ENCODE measurements at places on chromosomes 5 and 9.

DNA sequence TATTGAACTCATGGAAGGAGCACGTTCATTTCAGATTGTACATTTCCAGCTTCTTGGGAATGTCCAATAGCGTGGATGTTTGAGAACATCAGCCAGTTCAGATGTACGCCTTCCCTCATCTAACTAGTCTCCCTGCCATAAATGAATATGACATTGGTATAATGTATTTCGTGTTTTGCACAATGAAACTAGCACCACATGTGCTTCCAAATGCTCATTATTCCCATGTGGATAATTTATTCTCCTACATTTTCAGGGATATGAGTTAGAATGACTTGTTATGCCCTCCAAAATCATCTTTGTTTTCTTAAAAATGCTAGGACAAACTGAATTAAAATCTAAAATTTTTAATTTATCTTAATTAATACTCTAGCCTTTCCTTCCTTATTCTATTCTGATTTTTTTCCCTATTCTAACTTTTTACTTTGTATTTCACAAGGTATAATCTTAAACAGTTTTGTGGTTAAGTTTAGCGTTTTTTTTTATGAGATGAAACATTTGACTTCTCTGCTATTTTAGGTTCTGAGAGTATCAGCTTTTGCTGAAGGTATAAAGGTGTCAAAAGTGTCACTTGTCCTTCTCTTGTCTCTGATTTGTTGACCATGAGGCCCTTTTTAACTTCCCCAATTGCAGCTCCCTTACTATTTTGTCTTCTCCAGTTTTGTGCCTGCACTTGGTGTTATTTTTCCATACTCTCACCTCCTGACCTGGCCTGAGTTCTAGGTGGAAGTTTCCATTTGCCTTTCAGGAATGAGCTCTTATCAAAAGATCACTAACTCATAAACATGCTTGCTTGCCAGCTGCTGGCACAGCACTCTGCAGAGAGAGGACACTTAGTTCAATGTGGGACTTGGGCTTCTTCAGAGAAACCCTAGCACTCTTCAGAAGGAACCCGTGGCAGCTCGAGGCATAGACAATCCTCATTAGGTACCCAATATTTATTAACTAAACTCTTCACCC, 106.8 kb downstream of the FRMD3 start:
- no peak for DNase-seq

DNA sequence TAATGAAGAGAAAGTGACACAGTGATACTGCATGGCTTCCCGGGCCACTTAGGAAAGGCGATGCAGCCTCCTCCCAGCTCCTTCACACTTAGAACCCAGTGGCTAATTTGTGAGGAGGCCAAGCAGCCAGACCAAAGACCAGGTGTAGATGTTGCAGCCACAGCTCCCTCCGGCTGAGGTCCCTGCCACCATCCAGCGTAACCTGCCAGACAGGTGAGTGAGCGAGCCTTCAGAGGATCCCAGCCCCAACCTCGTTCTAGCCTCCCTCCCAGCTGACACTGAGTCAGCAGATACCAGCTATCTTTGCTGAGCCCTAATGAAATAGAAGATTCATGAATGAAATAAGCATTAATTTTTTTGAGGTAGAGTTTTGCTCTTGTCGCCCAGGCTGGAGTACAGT, 59.7 kb downstream of the COL23A1 start:
- no peak for DNase-seq

GRCh38 chr5:128453121-128453520, 84.9 kb downstream of the FBN2 start:
- no peak for DNase-seq

DNA sequence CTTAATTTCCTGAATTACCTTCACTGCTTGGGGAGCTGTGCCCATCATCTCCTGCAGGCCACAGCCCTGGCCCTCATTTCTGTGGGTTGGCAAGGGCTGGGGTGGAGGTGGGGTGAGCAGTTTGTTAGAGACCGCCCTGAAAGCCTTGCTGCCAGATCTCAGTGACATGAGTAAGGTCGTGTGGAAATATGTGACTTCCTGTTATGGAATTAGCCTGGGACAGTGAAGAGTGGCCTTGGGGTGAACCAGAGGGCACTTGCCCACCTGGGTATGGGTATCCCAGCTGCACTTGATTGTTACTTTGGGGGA, 2.5 kb upstream of the HNRNPAB start:
- no peak for DNase-seq

- peak; percentile 62 for DNase-seq
Measured at GRCh38 chr9:96020792-96021550, 145.5 kb downstream of the ERCC6L2 start.

DNA sequence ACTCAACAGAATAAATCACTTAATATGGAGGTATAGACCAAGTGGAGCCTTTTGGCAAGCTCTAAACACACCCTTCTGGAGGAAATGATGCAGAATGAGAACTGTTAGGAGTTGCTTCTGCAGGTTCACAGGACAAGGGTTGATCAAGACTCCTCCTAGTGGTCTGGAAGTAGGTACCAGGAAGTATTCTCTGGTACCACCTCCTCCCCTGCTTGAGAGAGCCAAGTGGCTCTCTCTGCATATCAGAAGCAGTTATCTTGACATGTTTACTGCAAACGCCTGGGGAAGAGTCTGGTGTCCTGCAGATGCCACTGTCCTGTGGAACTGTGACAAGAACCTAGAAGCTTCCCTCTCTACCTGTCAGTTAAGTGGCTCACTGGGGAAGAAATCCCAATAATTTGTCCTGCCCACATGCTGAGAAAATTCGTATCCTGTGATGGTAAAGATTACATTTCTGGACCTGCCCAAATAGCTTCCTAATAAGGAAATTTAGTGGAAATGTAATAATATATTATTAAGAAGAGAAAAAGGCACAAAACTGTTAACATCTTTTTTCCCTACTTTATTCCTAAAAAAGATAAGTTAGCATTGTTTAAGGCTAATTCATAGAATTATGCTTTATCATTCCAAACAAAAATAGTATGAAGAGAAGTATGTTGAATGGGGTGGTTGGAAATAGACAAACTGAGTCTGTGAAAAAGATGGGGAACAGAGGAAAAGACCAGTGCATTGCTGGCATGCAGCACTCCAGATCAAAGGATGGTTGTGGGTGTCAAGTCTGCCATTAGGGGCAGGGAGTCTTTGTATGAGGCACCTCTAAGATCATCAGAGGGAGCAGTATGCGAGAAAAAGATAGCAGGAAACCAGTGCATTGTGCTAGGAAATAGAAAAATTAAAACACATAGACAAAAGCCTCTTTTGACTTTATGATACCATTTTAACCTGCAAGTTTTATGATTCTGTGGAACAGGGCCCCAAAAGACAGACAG, 118.8 kb downstream of the CDC42SE2 start:
- DNase-seq: peak; percentile 29

DNA sequence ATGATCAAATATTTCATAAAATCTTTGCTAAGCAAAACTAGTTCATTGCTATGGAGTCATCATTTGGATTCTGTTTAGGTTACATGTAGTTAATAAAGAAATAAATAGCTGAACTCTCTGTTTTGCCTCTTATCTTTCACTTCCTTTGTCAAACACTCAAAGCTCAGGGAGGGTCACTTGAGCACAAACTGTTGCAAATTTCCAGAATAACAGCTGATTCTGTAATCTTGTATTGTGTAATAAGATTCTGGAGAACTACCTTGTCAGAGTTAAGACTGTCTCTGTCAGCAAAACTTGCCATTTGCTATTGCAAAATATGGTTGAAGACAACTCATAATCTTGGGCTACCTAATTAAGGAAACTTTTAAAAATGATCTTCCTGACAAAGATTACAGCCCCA, 182.0 kb upstream of the MOCS2 start:
- no peak for DNase-seq

DNA sequence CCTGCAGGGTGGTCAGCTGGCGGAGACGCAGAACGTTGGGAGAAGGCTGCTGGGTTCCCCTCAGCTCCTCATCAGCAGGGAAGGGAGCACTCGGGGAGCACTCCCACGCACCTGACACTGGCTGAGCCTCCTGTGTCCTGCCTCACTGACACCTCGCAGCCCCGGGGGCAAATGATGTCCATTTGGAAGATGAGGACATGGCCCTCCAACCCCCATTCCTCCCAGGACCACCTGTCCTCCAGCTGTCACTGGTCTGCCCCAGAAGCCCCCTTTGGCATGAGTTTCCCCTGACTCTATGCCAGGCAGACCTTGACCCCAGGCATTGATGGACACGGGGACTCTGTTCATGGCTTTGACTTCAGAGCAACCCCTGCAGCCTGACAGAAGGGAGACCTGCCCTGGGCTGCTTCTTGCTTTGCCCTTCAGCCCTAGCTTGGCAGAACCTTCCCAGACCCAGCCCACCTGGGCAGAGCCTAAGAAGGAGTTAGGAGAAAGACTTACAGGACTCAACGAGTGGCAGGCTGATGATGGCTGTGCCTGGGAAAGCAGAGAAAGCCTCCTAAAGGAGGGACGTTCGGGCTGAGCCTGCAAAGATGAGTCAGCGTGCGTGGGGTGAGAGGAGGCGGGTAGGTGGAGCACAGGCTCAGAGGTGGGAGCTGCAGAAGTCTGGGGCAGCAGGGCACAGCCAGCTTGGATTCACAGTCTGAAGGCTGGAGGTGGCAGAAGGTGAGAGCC, 90.6 kb downstream of the LMX1B start:
- DNase-seq: peak; percentile 79

DNA sequence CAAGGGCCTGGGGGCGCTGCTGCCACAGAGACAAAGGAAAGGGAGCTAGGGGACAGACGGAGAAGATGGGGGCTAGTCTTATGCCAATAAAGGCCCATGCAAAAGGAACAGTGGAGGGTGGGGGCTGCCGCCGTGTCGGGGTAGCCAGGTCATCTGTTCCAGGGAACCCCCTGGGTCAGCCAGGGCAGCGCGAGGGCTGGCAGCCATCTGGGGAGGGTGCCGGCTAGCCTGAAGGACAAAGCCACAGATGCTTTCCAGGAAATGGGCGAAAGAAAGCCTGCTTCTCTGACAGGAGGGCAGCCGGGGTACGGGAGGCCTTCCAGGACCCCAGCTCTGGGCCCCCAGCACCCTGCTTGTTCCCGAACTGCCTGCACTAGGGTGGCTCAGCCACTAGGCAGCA, 1.6 kb upstream of the CARD9 start:
- no peak for DNase-seq

DNA sequence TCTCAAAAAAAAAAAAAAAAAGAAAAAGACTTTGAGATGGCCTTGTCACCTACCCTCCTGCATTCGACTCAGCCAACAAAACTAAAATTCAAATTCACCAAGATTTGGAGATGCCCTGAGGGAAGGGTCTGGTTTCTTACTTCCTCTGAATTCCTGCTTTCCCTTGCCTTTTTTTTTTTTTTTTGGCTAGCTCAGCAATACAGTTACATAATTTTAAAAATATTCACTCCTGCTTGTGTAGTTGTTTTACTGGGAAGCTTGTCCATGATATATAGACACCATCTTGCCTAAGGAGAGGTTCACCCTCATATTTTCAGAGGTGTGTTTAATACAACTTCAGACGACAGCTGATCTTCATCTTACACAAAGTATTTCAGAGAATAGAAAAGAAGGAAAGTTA, 21.3 kb upstream of the SERINC5 start:
- no peak for DNase-seq

DNA sequence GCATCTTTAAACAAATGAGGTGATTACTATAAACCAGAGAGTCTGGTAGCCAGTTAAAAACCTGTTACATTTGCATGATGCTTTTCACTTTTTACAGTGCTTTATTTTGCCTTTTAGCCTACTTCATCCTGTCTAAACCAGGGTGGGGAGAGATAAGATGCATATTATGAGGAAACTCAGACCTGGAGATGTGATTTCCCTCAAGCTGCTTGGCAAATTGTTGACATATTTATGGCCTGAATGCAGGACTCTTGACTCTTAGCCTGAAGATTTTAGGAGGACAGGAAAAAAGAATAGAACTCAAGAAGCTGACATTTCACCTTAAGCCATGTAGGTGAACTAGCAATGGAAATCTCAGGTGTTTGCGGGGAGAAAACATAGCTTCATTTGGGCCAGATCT, 202.8 kb downstream of the NMUR2 start:
- DNase-seq: no peak

GRCh38 chr9:92971121-92971520, 23.8 kb downstream of the FGD3 start:
- peak; percentile 4 for DNase-seq

DNA sequence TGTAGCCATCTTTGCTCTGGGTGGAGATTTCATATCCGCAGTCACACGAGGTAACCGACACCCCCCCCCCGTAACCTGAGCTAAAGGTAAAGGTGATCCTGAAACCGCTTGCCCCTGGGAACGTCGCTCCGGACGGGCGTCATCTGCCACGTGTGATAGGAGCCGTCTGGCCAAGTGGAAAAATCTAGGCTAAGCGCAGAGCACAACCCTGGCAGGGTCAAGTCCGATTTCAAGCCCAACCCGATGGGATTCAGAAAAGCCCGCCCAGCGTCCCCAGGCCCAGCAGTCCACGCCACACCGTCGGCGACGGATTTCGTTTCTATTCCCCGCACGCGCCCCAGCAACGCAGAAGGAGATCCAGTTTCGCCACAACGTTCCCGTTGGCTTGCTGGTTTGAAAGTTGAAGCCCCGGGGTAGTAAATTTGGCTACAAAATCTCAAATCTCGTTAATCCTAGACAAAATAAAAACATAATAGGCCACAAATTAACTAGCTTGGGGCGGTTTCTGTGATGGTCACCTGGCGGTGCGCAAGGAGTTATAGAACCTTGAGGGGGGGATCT, 32.4 kb upstream of the NFIB start:
- DNase-seq: no peak

GRCh38 chr9:118367383-118367782, 663.2 kb downstream of the TLR4 start:
- DNase-seq: no peak

- no peak for DNase-seq
Measured at GRCh38 chr9:92208693-92209524, 84.6 kb downstream of the IARS1 start.

DNA sequence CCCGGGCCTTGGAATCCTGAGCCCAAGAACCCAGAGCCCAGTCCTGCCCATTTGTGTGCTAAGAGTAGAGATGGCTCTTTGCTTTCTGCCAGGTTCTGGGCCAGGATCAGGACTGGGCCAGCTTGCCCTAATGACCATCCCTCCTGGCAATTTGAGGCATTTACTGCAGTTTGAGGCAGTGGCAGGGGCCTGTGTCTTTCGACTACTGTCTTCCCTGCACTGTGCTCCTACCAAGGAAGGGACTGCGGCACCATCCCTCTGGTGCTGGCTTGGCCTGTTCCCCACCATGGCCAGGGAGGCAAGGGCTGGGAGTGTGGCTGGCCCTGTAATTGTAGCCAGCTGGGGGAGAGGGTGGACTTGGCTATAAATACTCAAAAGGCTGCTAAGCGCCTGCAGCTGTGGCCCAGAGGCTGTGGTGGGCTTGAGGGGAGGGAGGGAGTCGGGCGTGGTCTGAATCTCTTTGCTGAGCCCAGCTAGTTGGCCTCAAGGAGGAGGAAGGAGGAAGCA, 4.6 kb downstream of the ENHO start:
- no peak for DNase-seq

- no peak for DNase-seq
Measured at GRCh38 chr9:81777482-81777881, 88.1 kb upstream of the TLE1 start.

All from AG20443 (cell line).